Naive thymus-derived CD8-positive, alpha-beta T cell (primary cell): ENCODE measurements at places on chromosomes 5 and 9. TPM values are rescaled to one million over a fixed set of nuclear protein-coding genes. Genes with fewer than 3 reads are reported as not detected.

DNA sequence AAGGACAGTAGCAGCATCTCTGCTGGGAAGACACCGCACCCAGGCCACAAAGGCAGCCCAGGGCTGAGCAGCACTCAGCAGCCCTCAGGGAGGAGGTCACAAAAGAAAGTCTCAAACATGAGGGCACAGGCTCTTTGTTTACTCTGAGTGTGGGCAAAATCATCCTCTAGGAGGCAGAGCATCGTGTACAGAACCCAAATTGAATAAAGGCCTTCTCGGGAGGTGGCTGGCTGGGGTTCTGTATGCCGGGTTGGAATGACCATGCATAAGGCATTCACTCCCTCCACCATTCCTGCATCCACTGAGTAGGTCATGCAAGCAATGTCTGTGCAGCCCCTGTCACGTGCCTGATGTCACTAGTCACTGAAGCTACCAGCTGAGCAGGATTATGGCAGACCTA, 412.8 kb downstream of the SPOCK1 start:
- DNase-seq = no peak
- H3K27me3 ChIP-seq = peaks cover 2% of the 10 kb centered on the region
- H3K4me3 ChIP-seq = no peak overlapping the region
- H3K27ac ChIP-seq = no peak overlapping the region

- H3K4me1 ChIP-seq = peaks cover 74% of the 10 kb centered on the region
- peaks cover 2% of the 10 kb centered on the region for H3K36me3 ChIP-seq
- H3K27ac ChIP-seq = no peak overlapping the region
Observed at GRCh38 chr9:124260769-124261603, 3.2 kb downstream of the NEK6 start.

DNA sequence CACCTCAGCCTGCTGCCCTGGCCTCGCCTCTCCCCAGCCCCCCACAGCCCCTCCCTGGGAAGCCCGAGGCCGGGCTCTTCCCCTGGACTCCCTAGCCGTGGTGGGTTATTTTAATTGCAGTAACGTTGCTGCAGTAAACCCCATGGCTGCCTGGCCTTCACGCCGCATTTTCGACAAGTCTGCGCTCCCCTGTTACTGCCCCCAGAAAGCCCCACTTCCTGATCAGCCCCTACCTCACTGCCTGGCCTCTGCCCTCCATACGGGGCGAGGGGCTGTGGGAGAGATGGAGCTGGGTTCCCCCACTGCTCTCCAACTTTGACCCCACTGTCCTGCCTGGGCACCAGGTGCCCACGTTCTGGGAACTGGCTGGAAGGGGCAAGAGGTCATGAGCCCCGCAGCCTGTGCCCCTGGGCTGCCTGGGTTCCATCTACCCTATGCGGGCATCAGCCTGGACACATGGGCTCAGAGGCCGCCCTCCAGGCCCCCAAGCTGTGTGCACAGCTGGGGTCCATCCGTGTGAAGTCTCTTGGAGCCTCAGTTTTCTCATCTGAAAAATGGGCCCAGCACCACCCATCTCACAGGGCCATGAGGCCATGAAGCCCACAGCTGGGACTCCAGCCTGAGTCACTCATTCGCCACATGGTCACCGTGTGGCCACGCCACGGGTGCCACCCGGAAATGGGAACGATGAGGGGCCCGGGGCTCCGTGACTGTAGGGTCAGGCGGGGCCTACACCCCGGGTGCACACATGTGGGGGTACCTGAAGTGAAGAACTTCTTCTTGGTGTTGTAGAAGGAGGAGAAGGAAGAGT, 11.5 kb downstream of the EGFL7 start:
- H3K36me3 ChIP-seq = no peaks in the 10 kb centered on the region
- no peak for DNase-seq
- no peaks in the 10 kb centered on the region for H3K4me1 ChIP-seq
- no peak overlapping the region for H3K4me3 ChIP-seq
- H3K27ac ChIP-seq = no peak overlapping the region
- no peaks in the 10 kb centered on the region for H3K27me3 ChIP-seq

Gene TUSC1
- 0.14 TPM for polyA plus RNA-seq

Gene CDH12
- polyA plus RNA-seq = not detected

Gene SPARC
- not detected for polyA plus RNA-seq

DNA sequence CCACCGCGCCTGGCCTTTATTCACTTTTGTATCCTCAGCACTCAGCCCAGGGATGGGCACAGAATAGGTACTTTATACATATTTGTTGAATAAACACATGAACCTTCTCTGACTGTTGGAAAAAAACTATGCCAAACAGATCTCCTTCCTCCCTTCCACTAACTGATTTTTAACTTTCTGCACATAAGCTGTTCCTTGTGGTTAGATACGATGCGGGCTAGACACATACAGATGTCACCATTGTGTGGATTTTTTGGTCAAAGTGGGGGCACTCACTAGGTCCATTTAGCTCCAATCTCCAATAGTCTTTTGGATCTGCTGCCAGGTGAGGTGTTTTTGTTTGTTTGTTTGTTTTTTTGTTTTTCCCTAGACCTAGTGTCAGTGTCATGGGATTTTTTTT, 5.1 kb downstream of the TEX48 start:
- H3K4me1 ChIP-seq = peaks cover 6% of the 10 kb centered on the region
- peaks cover 2% of the 10 kb centered on the region for H3K36me3 ChIP-seq
- H3K27ac ChIP-seq = no peak overlapping the region
- peaks cover 12% of the 10 kb centered on the region for H3K27me3 ChIP-seq
- no peak for DNase-seq
